ENCODE measurements at places on chromosomes 13 and 19.

DNA sequence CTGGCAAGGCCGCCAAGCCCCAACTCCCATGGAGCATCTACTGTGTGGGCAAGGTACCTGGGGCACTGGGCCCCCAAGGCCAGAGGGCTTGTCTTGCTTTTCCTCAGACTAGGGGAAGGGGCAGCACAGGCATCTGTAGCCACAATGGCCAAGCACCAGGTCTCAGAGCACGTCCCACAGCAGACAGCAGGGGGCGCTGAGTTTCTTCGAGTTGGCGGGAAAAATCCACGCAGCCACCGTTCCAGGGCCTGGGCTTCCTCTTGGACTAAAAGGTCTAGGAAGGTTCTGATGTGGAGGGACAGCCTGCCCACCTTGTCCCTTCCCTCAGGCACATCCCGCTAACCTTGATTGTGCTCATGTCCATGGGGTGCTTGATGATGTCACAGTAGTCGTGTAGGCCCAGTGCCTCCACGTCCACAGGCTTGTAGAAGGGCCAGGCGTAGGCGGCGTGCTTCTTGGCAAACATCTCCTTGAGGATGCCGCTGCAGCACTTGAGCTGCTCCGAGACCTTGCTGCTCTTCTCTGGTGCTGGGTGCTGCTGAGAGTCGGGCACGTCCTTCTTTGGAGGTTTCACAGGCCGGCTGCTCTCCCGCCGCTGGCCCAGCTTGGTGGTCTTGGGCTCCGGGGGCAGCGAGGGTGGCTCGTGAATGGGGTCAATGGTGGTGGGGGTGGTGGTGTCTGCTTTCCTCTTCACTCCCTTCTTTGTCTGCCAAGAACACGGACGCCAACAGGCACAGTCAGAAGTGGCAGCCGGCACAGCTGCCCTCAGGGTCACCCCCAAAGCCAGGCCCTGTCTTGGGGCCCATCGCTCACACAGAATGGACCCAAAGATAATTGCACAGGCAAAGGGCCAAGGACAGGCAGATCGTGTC lies 32.0 kb upstream of the EPHX3 start:
- no peak for DNase-seq

GRCh38 chr13:26882731-26883130 lies 122.1 kb upstream of the GPR12 start:
- no peak for DNase-seq

GRCh38 chr19:49133621-49134454 lies 14.5 kb downstream of the PPFIA3 start:
- no peak for DNase-seq

GRCh38 chr13:48675247-48675646 lies 21.5 kb downstream of the CYSLTR2 start:
- DNase-seq, result no peak

- no peak for DNase-seq
Measured at GRCh38 chr13:58712191-58712590, 1080.6 kb downstream of the PCDH17 start.
